ENCODE measurements at places on chromosomes 5 and 9.

DNA sequence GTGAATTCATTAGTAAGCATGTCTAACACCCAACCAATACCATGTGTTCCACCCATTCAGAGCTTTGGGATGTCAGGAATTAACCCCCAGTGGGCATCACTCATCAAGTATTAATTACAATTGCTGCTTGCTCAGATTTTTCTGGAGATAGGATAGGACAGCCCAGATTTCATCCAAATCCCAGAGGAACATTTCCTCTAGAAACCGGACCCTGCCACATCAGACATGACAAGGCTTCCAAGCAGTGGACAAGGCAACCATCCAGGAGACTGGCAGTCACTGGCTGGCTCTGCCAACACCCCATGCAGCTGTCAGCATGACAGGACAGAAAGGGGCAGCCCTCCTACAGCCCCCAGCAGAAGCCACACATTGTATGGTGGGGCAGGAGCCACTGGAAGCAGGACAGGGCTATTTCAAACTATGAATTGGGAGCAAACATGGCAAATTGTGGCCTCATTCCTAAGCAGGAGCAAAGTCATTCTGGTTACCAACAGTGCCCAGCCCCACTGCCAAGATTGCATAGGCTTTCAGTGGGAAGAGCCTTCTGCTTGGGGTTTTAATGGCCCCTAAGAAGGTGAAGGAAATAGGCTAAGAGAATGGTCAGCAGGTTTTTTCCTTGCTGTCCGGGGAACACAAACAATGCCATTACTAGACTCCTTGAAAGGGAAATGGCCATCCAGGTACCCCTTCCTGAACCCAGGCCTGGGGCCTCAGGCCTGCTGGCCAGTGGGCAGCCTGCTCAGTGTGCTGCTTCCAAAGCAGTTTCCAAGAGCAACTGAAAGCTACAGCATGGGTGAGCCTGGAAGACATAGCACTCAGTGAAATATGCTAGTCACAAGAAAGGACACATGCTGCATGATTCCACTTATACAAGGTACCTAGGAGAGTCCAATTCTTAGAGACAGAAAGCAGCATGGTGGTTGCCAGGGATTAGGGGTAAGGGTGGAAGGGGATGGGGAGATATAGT is 294.7 kb upstream of the SLC30A5 start:
- no peak for DNase-seq

DNA sequence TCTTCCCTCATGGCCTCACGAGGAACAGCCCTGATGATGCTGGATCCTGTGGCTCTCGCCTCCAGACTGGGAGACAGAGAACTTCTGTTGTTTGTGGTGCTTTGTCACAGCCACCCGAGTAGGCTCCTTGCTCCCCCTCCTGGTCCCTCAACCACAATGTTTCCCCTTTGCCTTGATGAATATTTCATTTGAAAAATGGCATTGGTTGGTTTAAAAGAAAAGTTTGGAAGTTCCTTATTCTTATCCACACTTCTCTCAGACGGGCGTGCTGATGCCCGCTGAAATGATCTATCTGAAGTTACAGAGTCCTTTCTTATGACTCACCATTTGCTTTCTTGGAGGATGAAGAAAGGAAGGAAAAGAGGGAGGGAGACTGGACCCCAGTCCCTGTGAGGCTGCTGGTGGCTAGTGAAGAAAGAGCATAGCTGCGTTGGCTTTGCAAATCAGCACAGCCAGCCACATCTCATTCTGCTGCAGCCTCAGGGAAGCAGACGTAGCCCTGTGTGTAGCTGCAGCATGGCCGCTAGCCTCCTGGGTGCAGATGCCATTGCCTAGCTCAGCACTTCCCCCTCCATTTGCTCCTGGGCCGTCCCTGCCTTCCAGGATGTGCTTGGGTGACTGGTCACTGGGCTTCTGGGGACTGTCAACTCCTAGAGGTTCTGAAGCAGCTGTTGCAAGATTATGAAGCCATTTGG is 185.9 kb downstream of the ERCC6L2 start:
- DNase-seq = peak; percentile 23

GRCh38 chr5:10591159-10591558 is 27.3 kb downstream of the ANKRD33B start:
- no peak for DNase-seq

- DNase-seq = no peak
Measured at GRCh38 chr9:123003466-123003865, 30.0 kb upstream of the GPR21 start.

DNA sequence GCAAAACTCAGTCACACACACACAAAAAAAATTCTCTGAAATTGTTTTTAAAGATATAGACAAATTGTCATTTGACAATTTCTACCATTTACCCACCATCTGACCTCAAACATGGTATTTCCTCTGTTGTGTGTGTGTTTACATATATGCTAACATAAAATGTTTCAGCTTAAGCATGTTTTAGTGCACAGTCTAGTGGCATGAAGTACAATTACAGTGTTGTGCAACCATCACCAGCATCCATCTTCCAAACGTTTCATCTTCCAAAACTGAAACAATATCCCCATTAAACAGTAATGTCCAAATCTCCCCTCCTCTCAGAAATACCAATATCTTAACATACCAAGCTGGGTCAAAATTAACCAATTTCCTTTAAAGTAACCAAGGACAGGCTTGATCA is 65.2 kb downstream of the MYO10 start:
- DNase-seq = no peak

- no peak for DNase-seq
Measured at GRCh38 chr5:159458217-159458711, 128.0 kb upstream of the IL12B start.

DNA sequence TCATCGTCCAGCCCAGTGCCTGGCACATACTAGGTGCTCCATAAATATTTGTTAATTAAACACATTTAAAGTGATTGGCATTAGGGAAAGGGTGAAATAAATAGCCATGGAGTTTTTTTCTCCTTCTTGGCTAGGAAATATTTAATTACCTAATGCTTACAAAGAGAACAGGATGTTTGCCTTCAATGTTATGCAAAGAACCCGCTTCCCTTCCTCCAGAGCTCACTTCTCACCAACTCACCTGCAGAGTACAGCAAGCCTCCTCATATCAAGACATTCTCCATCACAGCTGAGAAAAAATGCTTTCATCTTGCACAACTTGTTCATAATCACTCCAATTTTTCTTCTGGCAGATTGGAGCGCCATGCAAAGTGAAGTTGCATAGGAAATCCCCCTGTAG is 161.7 kb upstream of the STK32A start:
- DNase-seq = no peak

- DNase-seq = no peak
Measured at GRCh38 chr5:73222173-73222572, 49.2 kb downstream of the TMEM174 start.

DNA sequence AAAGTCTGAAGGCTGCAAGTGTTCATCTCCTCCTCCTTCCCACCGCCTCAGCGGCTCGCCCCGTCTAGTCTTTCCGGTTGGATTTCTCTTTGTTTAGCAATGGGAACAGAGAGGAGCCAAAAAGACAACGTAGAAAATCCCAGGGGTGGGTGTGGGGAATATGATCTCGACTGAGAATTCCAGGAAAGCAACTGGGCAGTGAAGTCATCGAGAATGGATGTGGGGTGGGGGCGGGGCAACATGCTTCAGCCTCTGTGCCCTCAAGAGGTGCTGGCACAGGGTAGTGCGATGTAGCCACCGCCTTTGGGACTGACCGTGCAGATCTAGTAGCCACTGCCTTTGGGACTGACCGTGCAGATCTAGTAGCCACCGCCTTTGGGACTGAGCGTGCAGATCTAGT is 12.9 kb downstream of the MSX2 start:
- no peak for DNase-seq

DNA sequence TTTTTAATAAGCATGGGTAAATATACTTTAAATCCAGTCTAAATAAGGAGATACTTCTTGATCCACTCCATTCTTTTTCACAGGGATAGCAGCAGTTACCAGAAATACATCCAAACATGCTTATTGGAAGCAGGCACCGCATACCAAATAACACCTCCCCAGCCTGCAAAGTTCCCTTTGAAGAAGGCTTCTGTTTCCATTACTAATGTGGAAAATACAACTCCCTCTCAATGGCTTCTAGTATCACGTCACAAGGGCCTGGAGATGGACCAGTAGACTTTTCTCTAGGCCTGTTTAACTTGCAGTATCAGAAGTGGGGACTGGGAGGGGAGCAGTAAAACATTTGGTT is 20.8 kb downstream of the TMEM245 start:
- DNase-seq = no peak

DNA sequence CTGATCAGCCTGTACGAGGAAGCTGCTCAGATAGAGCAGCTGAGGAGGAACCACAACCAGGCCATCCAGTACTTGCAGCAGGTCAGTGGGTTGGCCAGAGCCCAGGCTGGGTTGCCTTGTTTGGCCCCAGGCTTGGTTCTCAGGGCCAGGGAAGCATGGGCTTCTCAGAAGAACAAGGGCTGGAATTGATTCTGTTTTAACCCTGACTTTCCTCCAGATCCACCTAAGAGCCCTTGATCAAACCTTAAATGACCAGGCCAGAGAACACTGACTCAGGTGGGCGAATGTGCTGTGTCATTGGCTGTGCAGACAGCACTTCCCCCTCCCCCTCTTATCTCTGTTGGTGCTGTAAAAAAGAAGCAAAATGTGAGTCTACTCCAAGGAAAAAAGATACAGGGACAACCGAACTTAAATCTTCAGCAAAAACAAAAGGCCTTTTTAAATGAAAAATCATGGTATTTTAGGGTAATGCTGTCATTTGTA is 28.1 kb downstream of the TTC23L start:
- no peak for DNase-seq
